ENCODE measurements at places on chromosomes 13 and 19.
A peak's percentile ranks its signal among the peaks of the same experiment; 100 is the strongest.

DNA sequence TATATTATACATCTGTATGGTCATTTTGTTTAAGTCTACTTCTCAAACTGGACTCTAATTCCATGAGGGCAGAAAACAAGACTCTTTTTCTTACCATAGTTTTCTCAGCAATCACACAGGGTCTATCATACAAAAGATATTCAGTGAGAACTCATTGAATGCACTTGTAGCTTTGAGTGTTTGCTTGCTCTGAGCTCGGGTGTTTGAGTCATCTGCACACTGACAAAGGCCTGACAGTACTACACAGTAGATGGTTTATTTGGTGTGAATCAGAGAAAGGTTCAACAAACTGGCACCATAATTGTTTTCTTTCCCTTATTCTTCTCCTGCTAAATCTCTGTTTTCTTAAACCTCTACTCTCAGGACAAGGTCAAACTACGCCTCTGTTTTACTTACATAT is 586.4 kb downstream of the LMO7 start:
- no peak for DNase-seq

DNA sequence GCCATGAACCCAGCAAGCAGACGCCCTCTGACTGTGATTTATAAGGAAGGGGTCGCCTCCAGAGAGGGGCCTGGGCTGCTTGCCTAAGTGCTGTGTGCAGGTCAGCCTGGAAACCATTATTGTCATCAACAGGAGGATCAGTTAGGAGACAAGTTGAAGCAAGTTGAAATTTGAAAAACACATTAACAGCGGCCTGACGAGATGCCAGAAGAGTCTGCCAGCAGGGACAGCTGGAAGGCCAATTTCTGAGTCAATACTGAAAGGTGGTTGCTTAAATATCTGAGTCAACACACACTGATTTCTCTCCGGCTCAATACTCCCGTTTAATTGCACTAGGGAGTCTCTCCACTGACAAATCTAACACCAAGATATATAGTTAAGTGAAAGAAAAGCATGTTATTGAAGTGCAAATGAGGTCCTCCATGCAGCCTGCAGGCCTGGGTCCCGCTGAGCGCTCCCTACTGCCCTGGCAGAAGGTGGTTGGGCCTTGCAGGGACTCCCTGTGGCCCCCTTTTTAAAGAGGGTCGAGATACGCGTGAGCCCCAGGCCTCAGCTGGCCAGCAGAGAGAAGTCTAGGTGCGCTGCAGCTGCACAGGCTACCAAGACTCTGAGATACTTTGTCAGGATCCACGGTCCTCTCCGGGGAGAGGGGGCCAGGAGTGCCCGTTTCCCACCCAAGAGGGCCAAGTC is 91.1 kb downstream of the RNASEH2B start:
- DNase-seq: peak; percentile 23

GRCh38 chr13:23384111-23384510 is 49.4 kb downstream of the SACS start:
- no peak for DNase-seq

- peak; percentile 42 for DNase-seq
Observed at GRCh38 chr19:15197275-15197941, 3.4 kb downstream of the NOTCH3 start.

Measured in H7 (cell line).